ENCODE measurements at places on chromosomes 11 and 22.

DNA sequence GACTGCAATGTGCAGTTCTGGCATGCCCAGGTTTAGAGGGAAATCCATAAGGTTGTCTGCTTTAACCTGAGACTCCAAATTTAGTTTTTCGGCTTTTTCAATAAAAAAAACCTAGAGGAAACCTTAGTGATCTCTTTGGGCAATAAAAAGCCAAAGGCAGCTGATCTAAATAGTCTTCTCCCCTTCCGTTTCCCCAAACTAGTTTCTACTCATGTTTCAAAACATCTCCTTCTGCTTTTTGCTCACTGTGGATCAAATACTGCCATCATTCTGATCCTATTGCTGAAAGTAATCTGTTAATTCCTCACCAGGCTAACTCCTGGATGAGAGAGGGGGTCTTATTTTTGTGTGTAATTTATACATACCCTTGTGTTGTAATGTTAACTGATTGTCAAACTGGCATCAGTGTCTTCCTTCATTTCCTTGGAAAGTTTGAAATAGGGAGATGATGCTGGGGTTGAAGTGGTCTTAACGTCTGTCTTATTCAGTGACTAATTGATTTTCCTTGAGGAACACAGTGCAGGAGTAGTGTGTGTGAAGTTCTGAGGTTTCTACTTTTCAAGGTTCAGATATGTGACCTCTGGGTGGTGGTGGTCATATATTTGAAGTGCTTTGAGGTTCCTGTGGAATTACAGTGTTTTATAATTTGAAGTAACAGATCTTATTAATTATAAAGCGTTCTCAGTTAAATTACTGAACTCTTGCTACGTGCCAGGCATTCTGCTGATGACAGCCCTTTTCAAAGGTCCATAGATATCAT, 55.0 kb downstream of the ARHGAP42 start:
- DNase-seq: no peak

GRCh38 chr11:119305556-119306372, 11.2 kb downstream of the MCAM start:
- no peak for DNase-seq

GRCh38 chr11:128894685-128895084, 3.5 kb downstream of the KCNJ5 start:
- DNase-seq: no peak

DNA sequence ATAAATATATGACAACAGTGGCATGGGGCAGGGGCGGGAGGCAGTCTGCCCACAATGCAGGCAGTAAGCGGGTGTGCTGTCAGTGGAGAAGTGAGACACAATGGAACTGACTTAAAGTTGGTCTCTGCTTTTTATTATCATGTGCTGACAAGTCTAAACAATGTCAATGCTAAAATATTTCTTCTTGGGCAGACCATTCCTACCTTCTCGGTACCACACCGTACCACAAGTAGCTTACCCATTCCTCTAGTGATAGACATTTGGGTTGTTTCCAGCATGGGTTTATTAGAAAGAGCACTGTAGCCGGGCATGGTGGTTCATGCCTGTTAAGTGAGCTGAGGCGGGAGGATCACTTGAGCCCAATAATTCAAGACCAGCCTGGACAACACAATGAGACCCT, 2.6 kb upstream of the CHADL start:
- no peak for DNase-seq

- no peak for DNase-seq
These were observed 238.8 kb downstream of the TTC28 start for GRCh38 chr22:28440592-28441390.

GRCh38 chr11:63534895-63535461, 1.6 kb upstream of the PLAAT4 start:
- DNase-seq: no peak

- DNase-seq: no peak
These were observed 90.3 kb upstream of the THY1 start for GRCh38 chr11:119513131-119513805.

GRCh38 chr11:92376146-92376599, 151.6 kb downstream of the FAT3 start:
- DNase-seq: no peak

GRCh38 chr11:85835729-85836128, 19.5 kb upstream of the CCDC83 start:
- no peak for DNase-seq

GRCh38 chr22:22558071-22558971, 744 bp downstream of the PRAME start:
- no peak for DNase-seq

- no peak for DNase-seq
These were observed 12.9 kb upstream of the CAT start for GRCh38 chr11:34425867-34426266.

- no peak for DNase-seq
These were observed 87.2 kb upstream of the NAV2 start for GRCh38 chr11:19625438-19625837.

- no peak for DNase-seq
These were observed 94.0 kb upstream of the TMEM45B start for GRCh38 chr11:129721685-129722084.

- no peak for DNase-seq
These were observed 8.2 kb upstream of the F2 start for GRCh38 chr11:46710821-46711269.

- no peak for DNase-seq
These were observed 502.0 kb upstream of the RAG2 start for GRCh38 chr11:37100008-37100407.

GRCh38 chr11:81707881-81708280, 1025.8 kb downstream of the FAM181B start:
- DNase-seq: no peak

DNA sequence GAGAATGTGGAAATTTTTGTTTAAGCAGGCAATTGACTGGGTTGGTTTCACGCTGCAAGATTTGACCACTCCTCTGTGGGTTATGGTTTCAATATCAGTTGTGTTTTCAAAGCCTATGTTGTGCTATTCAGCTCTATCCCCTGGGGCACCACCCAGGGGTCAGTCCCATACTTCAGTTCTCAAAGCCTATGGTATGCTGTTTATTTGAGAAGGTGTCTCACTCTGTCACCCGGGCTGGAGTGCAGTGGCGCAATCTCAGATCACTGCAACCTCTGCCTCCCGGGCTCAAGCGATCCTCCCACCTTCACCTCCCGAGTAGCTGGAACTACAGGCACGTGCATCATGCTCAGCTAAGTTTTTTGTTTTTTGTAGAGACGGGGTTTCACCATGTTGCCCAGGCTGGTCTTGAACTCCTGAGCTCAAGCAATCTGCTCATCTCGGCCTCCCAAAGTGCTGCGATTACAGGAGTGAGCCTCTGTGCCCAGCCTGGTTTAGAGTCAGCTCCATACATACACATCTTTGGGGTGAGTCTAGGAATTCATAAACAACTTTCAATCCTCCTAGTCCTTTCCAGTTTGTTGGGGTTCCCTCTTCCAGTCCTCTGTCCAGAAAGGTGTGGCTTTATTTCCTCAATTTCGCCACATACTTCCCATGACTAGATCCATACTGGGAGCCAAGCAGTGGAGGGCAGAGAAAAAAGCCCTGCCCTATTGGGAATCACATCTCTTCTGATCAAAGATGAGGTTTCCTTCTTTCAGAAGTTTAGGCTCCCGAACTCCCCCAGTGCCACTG, 35.0 kb upstream of the MAPK1 start:
- no peak for DNase-seq

DNA sequence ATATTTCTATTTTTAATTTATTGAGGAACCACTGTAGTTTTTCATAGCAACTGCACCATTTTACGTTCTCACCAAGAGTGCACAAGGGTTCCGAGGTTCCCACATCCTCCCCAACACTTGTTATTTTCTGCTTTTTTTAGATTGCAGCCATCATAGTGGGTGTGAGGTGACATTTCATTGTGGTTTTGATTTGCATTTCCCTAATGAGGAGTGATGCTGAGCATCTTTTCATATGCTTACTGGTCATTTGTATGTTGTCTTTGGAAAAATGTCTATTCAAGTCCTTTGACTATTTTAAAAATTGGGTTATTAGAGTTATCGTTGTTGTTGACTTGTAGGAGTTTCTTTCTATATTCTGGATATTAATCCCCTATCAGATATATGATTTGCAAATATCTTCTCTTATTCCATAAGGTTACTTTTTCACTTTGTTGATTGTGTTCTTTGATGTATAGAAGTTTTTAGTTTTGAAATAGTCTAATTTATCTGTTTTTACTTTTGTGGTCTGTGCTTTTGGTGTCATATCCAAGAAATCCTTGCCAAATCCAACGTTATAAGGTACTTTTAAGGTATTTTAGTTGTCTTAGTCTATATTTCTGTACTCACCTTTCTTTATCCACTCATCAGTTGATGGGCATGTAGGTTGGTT, 9.0 kb downstream of the NEAT1 start:
- no peak for DNase-seq

- no peak for DNase-seq
These were observed 143.5 kb upstream of the B3GAT1 start for GRCh38 chr11:134555510-134555909.

GRCh38 chr11:32881286-32881685, 11.3 kb upstream of the QSER1 start:
- no peak for DNase-seq

DNA sequence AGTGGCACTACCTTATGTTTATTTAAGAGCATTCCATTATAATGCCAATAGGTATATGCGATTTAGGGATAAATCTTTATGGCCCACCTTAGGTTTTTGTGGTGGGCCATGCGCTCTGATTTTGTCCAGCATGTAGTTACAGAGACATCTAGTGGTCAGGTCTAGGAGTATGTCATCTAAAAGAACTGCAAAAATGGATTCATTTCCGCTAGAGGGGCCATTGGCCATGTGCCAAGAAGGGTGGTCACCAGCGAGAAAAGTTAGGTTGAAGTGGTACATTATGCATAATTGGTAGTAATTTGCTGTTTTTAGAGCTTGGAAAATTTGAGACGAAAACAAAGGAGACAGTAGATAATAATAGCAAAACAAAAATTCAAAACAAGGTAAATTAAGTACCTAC, 27.7 kb downstream of the LRRC4C start:
- DNase-seq: no peak

All from cortex of kidney (tissue), 1 donor.